Breast epithelium (tissue), 4 donors: ENCODE measurements at places on chromosomes 4 and X.
A peak's percentile ranks its signal among the peaks of the same experiment; 100 is the strongest.

DNA sequence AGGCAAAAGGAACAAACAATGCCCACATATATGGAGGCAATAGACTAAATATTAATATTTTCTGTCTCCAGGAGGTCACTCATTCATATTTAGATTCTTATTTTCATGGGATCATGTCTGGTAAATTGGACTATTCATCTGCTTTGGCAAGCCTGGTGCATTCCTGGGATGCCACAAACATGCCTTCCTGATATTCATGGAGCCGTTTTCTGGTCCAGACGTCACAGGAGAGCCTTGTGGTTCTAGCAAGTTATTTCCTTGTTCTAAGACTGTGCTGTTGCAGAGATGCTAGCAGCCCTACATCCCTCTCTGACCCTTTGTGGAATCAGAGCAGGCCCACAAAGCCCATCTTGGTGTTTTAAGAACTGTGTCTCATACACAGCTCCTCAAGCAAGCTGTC, 16.1 kb upstream of the EXOSC9 start:
- DNase-seq: peak; percentile 78

DNA sequence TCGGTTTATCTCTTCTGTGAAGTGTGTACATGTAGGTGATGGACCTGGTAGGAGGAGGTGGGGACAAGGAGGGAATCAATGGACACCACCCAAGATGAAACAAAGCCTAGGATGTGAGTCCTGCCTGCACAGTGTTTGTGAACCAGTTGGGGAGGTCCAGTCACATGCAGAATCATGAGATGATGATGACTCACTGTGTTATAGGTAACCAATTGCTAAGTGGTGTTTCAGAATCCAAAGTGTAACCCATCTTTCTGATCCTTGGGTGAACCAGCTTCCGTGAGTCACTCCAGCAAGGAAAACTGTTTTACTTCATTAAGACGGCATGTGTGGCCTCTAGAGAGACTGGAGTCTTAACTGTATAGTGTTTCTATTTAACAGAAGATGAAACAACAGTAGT, 57.9 kb upstream of the HPF1 start:
- DNase-seq: no peak

- DNase-seq: no peak
Observed at GRCh38 chr4:141933978-141934377, 297.6 kb downstream of the IL15 start.

GRCh38 chrX:24777660-24778059, 83.9 kb downstream of the POLA1 start:
- DNase-seq: no peak
